ENCODE measurements at places on chromosomes 1 and 21.

GRCh38 chr1:71343686-71344416, 263.0 kb upstream of the ZRANB2 start:
- no peak for DNase-seq

DNA sequence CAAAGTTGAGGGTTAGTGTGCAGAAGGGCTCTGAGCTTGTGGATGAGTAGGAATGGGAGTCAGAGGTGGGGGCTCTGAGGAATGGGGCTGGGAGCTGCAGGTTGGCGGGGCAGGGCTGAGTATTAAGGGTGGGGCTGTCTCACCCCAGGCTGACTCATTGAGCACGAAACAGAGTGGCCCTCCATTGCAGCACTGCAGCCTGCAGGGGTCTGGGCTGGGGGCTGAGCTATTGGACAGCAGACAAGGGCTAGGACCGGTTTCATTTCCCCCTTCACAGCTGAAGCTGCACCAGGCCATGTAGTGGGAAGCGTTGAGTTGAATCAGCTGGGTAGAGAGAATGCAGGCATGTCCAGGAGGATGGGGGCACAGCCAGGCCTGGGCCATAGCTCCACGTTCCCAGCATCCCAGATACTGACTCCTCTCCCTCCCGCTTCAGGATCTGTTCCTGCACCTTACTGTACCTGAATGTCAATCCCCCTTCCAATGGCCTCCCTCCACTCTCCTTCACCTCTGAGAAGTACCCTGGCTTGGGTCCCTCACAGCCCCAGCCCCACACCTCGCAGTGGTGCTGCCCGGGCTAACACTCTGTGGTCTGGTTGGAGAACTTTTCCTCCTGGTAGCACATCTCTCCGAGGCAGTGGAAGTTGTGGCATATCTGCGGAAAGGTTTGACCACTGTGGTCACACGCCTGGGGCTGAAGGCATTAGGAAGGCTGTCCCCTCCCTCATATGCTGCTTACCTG, 4.4 kb upstream of the INPP5B start:
- no peak for DNase-seq

GRCh38 chr1:207366022-207366421, 44.5 kb downstream of the CD55 start:
- no peak for DNase-seq

DNA sequence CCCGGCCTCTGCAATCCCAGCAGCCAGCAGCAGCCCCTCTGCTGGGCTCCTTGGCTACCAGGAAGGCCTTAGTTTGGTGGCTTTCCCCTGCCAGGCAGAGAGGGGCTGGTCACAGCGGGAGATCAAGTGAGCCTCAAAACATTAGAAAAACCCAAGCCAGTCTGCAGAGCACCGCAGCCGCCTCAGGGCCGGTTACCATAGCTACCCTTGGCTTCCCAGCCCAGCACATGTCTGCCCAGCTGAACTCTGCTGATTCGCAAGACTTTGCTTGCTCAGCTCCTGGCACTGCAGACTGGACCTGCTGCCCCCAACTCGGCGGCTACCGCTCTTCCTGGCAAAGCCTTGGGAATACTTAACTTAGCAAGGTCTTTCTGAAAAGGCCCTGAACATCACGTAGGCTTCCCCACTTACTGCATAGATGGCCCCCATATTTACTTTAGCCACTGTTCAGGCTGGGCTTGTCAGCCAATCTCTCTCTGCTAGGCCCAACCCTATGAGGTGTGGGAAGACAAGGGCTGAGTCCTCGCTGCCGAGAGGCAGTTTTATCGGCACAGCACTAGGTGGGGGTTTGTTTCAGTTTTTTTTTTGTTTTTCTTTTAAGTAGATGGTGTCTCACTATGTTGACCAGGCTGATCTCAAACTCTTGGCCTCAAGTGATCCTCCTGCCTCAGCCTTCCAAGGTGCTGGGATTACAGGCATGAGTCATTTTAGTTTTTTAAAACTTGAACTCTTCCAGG, 28.6 kb upstream of the PLEKHG5 start:
- DNase-seq = no peak

- no peak for DNase-seq
Observed at GRCh38 chr1:42784946-42785693, at the start of gene TMEM269. TMEM269 (plus strand) TSS chr1:42784991; CDS start chr1:42789894, 4,903 bp downstream.

DNA sequence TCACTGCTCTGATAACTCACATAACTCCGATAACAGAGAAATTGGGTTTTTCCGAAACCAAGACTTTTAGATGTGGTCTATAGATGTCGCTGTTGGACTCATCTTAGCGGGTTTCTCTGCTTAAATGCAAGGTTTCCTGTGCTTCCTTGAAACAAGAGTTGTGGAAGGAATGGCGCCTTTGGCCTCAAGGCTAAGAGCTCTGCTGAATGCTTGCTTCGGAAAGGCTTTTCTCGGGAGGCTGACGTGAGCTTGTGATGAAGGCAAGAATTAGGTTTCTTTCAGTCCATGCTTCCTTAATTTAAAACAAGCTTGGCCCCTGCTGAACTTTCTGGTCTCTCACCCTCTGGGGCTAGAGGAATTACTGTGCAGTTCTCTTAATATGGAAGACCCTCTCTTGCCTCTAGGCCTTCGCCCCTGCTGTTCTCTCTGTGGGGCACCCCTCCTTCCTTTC, 113.5 kb downstream of the MAP3K21 start:
- peak; percentile 13 for DNase-seq

GRCh38 chr21:44428281-44428960, 26.9 kb upstream of the LRRC3 start:
- DNase-seq = peak; percentile 60

DNA sequence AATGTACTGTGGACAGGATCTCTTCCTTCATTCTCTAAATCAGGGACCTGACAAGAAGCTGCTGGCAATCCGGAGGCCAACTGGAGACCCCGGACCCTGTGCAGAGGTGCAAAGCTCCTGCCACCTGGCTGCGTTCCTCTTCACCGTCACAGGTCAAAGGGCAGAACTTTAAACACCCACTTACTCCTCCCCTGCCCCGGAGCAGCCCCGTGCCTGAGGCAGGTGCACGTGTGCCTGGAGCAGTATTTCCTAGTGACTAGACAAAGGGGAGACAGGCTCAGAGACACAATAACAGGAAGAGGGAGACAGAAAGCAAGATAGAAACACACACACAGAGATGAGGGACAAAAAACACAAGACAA, 6.6 kb upstream of the PIGC start:
- DNase-seq = no peak

DNA sequence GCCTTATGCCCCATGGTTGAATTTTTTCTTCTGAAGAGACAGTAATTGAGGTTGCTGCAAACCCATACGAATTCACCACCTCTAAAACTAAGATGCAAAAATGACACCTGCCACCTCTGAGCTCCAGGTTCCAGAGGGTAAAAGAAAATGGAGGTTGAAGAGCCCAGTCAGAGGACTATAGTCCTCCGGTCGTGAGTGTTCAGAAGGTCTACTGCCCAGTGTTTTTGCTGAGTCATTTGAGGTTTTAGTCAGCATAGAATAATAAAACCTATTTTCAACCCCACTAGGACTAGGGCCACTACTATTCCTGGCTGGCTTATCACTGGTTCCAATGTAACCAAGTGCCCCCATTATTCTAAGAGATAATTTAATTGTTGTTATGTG, 12.9 kb upstream of the SLAMF7 start:
- no peak for DNase-seq

DNA sequence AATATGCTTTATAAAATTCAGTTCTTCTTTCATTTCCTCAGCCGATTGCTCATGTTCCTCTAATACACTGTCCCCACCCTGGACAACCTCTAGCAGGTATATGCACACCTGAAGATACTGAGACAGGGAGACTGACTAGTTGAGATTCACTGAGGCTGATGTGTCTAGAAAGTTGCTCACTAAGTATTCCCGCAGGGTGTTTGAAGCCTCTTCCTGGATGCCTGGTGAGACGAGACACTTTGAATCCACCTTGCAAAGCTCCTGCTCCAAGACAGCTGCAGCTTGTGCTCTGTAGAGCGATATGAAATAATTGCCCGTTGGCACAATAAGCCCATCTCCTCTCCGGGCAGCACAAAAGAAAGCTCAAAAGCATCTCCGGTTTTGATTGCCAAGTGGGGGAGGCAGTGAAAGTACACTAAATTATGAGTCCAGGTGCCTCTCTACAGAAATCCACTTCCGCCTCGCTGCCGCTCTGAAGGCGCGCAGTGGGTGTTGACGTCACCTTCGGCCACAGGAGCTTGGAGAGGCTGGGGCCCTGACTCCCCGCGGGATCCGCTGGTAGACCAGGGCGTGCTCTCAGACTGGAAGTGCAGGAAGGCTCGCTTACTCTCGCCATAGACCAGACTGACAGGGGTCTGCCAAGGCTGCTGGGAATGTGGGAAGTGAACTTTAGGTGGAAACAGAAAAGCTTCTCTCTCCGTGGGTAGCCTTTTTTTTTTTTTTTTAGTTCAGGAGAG, 46.3 kb downstream of the GPA33 start:
- no peak for DNase-seq
